Endothelial cell (in vitro differentiated cells): ENCODE measurements at places on chromosomes 3 and 15. TPM values are rescaled to one million over a fixed set of nuclear protein-coding genes. Genes with fewer than 3 reads are reported as not detected.

GRCh38 chr3:111999484-112000324 lies 982 bp downstream of the TAGLN3 start:
- no peak for DNase-seq

DNA sequence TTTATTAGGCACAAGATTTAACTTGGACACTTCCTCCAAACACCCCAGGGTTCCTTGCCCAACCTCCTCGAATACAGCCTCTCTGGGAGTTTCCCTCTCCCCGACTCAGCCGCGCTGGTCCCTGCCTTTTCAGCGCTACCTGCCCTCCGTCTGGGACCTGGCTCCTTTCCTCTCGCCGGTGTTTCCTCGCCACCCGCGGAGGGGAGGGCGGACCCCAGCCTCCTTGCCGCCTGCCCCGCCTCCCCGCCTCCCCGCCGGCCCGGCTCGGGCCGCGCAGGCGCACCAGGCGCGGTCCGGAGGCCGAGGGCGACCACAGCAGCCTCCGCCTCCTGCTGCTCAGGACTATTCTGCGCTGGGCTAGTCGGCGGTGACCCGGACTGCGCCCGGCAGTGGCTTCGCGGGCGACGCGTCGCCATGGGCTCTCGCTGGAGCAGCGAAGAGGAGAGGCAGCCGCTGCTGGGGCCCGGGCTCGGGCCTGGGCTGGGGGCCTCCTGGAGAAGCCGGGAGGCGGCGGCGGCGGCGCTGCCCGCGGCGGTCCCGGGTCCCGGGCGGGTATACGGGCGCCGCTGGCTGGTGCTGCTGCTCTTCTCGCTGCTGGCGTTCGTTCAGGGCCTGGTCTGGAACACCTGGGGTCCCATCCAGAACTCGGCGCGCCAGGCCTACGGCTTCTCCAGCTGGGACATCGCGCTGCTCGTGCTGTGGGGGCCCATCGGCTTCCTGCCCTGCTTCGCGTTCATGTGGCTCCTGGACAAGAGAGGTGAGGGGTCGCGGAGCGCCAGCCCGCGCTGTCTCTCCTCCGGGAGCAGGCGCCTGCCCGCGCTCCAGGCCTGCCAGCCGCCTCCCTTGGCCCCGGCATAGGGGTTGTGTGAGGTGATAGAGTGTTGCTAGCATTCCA lies at the start of gene SLC49A4:
TSS of gene SLC49A4 (plus strand) at position 291 of the 895 bp plus-strand sequence. CDS start at position 415, 124 bp downstream.
- peak; percentile 86 for DNase-seq

- peak; percentile 82 for DNase-seq
These were observed 2.0 kb downstream of the AHSG start for GRCh38 chr3:186614597-186615483.

GRCh38 chr15:94924971-94925598 lies 693.7 kb downstream of the MCTP2 start:
- no peak for DNase-seq

GRCh38 chr3:55702822-55703221 lies 215.7 kb upstream of the WNT5A start:
- no peak for DNase-seq

- no peak for DNase-seq
These were observed 537.7 kb upstream of the MDFIC2 start for GRCh38 chr3:70849911-70850699.

DNA sequence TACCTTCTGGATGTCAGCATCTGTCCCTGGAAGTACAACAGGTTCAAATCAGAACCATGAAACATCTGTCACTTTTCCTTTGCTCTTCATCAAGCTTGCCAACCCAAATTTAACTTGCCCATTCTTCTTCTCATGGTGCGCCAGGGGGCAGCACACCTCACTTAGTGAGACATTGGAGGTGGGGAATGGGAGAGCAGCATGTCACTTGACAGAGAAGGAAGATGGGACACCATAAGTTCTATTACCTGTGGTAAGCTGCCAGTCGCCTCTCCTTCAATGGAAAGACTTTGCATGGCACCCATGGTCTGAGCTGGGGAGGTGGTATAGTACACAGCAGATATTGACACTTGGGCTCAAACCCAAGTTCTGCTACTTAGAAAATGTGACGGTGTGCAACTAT lies 2.9 kb downstream of the SCN5A start:
- DNase-seq = peak; percentile 45

TMC3 gene
- not detected for total RNA-seq

GRCh38 chr3:44501971-44502370 lies 24.5 kb upstream of the ZNF445 start:
- no peak for DNase-seq

- DNase-seq = no peak
These were observed 188.6 kb upstream of the EPHA3 start for GRCh38 chr3:88918841-88919240.

DNA sequence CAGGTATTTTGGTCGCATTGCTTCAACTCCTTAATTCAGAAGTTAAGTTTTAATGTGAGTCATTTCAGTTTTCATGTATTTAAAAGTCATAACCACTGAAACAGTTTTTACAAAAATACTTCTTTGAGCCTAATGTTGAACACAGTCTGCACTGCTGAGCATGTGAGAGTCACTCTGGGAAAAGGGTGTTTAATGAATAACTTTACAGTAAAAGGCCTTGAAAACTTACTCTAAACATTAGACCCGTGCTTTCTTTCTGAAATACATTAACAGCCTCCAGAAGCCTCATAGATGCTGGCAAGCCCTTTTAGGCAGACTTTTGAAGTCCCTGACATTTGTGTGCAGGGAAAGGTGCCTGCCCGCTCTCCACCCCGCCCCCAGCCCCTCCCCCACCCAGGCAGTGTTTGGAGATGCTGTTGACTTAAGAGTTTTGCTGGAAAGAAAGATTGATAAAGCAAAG lies 68.9 kb upstream of the NR2F2 start:
- DNase-seq = no peak

- DNase-seq = no peak
These were observed 315.2 kb downstream of the ZBTB20 start for GRCh38 chr3:114831861-114832260.

DNA sequence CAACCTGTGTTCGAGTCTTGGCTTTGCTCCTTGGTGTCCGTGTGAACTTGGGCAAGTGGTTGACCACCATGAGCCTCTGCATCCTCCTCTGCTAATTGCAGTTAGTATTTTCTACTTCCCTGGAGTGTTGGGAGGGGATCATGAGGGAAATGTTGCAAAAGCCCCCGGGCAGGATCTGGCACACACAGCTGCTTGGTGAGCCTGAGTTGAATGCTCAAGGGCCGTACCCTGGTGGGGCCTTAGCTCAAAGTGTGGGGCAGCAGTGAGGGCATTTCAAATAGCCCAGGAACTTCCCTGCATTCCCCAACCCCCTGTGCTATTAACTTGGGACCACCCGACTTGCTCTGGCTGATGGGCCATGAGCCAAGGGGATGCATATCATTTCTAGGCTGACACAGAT lies 94.9 kb upstream of the SLC6A11 start:
- DNase-seq = no peak
